ENCODE measurements at places on chromosomes 12 and 14.

DNA sequence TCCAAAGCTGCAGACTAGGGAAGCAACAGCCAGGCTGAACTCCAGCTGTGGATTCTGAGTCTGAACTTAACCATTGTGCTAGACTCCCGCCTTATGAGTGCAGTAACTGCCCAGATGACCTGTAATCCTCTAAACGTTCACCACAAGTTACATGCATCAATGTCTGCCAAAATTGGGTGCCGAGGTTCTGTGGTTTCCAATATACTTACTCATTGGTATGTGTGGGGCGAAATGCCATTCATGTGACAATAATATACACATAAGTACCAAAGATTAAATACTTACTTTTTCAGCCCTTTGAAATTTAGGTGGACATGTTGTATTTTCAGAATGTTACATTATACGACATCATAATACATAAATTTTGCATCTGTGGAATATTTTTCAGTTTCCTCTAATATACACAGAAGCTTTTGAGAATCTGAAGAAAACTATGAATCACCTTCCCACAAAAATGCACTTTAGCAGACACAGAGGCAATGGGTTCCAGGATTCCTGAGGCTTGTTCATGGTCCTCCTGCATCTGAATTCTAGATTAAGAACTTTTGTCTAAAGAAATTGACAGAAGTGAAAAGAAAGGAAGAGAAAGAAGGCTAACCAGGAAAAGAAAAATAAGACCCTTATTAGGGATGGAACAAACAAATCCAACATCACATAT, 31.7 kb downstream of the GRIP1 start:
- no peak for DNase-seq

DNA sequence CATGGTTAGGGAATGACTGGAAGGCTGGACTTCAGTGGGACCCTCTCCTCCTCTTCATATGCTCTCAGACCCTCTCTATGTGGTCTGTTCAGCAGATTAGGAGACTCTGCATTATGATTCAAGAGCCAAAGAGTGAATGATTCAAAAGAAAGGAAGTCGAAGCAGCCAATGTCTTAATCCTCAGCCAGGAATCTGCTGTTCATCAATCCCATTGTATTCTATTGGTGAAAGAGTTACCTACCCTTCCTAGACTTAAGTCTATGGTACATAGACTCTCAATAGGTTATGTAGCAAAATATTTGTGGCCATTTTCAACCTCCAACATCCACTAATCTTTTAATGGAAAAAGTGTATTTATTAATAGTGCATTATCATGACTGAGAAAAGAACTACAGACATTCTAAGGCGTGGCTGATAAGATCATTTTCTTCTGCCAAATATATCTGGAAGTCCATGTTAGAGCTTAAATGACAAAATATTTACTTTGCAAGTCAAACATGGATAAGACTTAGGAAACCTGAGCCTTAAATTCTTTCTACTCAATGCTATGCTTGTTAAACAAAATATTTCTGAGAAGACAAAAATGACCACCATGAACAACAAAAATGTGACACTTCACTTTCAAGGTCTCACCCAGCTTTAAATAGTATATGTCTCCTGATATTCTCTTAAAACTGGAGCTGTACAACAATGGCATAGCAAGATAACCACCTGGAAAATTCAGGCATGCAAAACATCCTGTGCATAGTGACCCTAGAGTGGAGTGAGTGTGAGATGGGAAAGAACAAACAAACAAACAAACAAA, 1100.6 kb downstream of the GALC start:
- DNase-seq = no peak

- no peak for DNase-seq
These were observed 219.7 kb upstream of the TMPO start for GRCh38 chr12:98295681-98296080.

DNA sequence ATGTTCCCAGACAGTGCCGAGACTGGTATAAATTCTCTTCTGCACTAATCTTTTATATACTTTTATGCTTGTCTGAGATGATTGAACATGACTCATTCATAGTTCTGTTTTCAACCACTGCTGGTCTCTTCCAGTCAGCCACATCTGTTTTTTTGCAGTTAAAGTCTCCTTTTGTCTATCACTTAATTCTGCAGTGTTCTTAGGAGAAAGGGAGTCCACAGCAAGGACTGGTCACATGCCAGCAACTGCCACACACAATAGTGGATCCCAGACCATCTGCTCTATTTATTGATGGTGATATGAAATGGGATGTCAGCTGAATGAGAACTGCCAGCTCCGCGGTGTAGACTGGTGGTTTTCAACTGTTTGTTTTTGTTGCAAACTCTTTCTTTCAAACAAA, 379.8 kb downstream of the MED13L start:
- no peak for DNase-seq

DNA sequence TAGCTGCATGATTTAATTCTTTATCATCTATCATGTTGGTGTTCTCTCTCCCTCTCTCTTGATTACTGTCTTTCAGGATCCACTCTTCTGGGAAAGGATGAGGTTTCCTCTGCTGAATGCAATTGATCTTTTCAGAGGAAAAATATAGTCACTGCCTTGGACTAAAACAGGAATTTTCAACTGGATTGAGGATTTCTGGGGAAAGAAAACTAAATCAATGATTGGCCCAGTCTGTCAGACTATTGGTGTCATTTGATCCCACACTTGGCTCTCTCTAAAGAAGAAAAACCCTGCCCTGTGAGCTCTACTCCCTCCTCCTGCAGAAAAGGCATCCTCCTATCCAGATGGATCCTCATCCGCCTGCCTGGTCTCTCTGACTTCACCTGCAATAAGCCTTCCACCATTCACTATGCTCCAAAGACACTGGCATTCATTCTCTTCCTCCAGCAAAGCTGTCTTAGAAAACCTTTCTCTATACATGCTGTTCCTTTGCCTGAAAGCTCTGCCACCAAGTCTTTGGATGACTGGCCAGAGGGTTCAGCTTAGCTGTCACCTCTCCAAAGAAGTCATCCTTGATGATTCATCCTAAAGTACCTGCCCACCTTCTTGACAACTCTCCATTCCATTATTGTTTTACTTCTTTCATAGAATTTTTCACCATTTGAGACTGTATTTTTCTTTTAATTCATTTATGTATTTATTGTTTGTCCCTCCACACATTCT, 127.7 kb upstream of the CAND1 start:
- DNase-seq = peak; percentile 34

DNA sequence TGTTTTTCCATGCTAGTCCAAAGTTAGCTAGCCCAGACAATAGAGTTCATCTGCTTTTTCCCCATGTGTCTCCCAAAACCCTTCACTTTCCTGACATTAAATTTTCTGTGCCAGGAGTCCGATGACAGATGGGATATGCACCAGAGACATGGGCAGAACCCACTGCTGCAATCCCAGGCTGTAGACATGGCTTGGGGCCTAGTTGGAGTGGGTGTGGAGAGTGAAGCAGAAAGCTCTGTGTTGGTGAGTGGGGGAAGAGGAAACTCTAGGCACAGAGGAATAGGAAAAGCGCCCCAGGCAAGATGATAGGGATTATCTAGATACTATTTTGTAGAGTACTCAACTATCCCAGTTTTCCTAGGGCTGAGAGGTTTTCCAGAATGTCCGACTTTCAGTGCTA, 4.8 kb upstream of the KRT74 start:
- no peak for DNase-seq

GRCh38 chr14:23465261-23465660, 4.2 kb upstream of the NGDN start:
- no peak for DNase-seq

DNA sequence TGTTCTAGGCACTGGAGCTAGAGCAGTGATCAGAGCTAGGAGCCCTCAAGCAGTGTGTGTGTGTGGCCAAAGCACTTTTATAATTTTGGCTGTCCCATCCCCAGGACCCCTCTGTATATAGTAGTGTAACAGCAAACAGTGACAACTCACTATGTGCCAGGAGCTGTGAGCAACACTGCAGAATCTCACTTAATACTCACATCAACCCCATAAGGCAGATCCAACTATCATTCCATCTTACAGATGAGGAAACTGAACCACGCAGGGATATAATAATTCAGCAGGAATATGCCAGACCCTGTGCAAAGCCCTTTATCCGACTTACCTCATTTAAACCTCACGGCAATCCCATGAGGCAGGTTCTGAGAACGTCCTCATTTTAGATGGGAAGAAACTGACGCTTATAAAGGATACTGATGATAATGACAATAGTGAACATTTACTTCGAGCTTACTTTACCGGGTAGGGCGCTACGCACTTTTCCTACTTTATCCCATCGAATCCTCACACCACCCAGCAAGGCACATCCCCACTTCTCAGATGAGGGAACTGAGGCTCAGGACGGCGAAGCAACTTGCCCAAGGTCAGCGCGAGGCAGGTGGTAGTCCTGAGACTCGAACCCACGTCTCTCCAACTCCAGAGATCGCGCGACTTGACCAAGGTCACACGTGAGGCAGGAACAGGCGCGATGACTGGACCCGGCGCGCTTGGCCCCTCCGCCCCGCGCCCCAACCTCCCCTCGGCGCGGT, 687 bp downstream of the RAB35 start:
- peak; percentile 67 for DNase-seq

DNA sequence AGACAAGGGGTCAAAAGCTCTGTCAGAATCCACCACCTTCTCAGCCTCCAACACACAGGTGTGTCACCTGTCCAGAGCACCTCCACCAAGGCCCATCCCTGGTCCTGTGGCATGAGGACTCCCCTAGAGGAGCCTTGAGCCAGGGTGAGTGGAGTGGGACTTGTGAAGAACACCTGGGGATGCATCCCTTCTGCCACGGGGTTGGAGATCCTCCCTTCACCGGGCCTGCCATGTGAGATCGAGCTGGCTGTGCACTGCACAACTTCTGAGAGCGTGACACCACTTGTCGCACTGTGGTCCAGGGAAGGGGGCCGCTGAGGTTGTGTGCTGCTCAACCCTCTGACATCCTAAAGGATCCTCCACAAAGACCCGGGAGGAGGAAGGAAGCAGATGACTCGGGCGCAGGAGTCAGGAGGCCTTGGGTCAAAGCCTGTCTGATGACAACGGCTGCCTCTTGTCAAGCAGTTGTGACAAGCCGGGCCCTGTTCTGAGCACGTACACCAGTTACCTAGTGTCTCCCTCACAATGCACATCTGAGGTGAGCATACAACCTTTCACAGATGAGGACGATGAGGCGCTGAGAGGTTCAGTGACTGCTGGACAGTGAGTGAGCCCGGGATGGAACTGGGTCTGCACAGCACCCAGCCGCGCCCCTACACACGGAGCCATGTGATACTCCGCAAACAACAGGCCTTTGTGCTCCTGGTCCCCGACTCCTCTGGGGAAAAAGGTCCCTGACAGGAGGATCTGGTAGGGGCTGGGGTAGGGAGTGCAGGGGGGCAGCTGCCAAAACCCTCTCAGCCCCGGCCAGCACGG, 35.6 kb downstream of the CHGA start:
- DNase-seq = no peak

- DNase-seq = peak; percentile 83
These were observed 21.3 kb upstream of the CD27 start for GRCh38 chr12:6423267-6424007.

DNA sequence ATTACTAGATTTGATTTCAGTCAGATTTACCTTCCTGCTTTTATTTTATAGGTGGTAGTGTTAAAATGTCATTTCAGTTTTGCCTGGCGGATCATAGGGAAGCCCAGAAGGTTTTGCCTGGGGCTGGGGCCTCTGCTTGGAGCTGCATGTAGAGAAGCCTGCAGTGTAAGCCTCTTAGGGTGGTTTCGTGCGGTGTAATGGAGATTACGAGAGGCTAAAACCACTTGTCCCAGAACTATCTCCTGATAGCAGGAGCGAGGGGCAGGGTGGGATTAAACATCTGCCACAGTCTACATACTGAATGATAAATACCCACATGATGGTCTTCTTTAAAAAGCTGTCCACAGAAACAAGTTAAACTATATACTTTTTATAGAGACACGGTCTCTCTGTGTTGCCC, 35.0 kb upstream of the DICER1 start:
- DNase-seq = no peak

DNA sequence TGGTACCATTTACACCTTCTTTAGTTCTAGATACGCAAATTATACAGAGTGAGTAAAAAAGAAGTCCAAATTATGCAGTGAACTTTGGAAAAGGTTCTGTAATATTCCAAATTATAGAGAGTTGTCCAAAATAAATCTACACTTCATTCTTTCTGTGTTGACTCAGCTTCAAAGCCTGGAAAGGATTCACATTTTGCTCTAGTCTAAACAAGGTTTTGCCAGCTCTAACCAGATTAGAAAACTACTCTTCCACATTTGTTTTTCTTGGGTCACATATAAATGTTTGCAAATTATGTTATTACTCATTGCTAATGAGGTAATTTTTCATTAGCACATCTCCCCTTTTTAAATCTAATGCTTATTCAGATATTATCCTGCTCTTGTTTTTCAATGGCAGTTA, 1562.4 kb upstream of the SEL1L start:
- DNase-seq = no peak

- DNase-seq = no peak
These were observed 16.4 kb upstream of the PUS1 start for GRCh38 chr12:131912518-131913274.

- peak; percentile 35 for DNase-seq
These were observed 121.9 kb downstream of the ETV6 start for GRCh38 chr12:11771356-11771755.

- no peak for DNase-seq
These were observed 165.0 kb downstream of the GRIN2B start for GRCh38 chr12:13816394-13816793.

- peak; percentile 45 for DNase-seq
These were observed 56.0 kb downstream of the PPP2R5C start for GRCh38 chr14:101817501-101818001.

DNA sequence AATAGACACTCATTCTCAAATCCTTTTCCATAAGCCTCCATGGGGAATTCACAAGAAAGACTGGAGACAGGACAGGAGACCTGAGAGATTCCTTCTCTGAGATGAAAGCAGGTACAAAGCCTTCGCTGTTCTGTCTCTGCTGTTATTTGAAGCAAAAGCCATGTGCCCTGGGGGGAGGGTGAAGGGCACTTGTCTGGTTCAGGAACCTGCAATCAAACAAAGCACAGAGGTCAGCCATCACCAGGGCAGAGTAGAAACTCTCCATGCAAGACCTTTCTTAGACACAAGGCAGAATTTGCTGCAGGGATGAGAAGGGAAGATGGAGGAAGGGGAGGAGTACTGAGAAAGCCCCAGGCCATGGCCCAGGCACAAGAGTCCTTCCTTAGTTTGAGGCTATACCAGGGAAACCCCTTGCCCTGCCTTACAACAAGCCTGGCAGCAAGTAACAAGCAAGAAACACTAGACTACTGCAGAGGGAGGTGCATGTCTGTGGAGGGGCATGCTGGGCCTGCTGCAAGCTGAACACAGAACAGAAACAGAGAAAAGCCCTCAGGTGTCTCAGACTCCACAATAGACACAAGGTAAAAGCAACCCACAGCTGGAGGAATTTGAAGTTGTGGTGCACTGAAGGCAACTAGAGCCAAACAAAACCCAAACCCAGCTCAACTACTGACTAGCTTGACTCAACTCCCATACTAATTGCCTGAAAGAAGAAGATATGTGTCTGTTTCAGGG, 7.8 kb upstream of the ART4 start:
- no peak for DNase-seq

DNA sequence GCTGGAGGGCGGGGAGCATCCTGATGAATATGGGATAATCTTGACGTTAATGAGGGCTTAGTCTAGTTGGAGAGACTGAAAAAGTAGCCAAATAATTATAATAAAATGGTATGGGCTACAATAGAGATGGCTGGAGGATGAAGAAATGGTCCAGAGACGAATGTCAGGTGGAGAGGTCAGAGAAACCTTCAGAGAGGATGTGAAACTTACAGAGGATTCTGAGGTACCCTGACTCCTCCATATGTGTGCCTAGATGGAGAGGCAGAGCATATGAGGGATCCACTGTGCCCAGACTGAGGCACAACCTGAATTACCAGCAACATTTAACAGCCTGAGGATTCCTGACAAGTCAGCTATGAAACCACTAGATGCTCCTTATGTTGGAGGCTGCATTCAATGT, 417.0 kb downstream of the ATP23 start:
- DNase-seq = no peak
